ENCODE measurements at places on chromosomes 3 and 15. TPM values are rescaled to one million over a fixed set of nuclear protein-coding genes. Genes with fewer than 3 reads are reported as not detected.

The SLC9A9 gene
- total RNA-seq = 1.4 TPM

The LRRIQ4 gene
- total RNA-seq = not detected

The KLHL6 gene
- total RNA-seq = under 0.01 TPM

The CACNA1D gene
- total RNA-seq = 0.13 TPM

The BCL6 gene
- total RNA-seq = 6.8 TPM

The PCNP gene
- total RNA-seq = 178 TPM

The CMTM7 gene
- 3.1 TPM for total RNA-seq

The TMEM42 gene
- 17.1 TPM for total RNA-seq

The NOX5 gene
- total RNA-seq = not detected

The ZCWPW2 gene
- 0.38 TPM for total RNA-seq

The SPRED1 gene
- 15.6 TPM for total RNA-seq

The CELSR3 gene
- total RNA-seq = 1.1 TPM

The SAMMSON gene
- not detected for total RNA-seq

The DHX30 gene
- 57.2 TPM for total RNA-seq

The DUSP7 gene
- total RNA-seq = 38.2 TPM

The XYLB gene
- 1.5 TPM for total RNA-seq

The RAD51 gene
- total RNA-seq = 0.53 TPM

The LRRN1 gene
- 0.26 TPM for total RNA-seq

The CHRNB4 gene
- total RNA-seq = not detected

The FGF12 gene
- total RNA-seq = 0.13 TPM

The PRR20G gene
- not detected for total RNA-seq

The SCN11A gene
- total RNA-seq = not detected

The EXD1 gene
- total RNA-seq = under 0.01 TPM

The BTLA gene
- not detected for total RNA-seq

The GPR160 gene
- 2.0 TPM for total RNA-seq

The GPR176 gene
- 3.4 TPM for total RNA-seq

The GOLGA6B gene
- not detected for total RNA-seq

The GP9 gene
- not detected for total RNA-seq

The EPHA3 gene
- total RNA-seq = under 0.01 TPM

The SLC12A8 gene
- total RNA-seq = 19.2 TPM

The SV2B gene
- 0.26 TPM for total RNA-seq

The PTPN9 gene
- 17.4 TPM for total RNA-seq

All from bronchial epithelial cell (primary cell).